ENCODE measurements at places on chromosomes 2 and 18. TPM values are rescaled to one million over a fixed set of nuclear protein-coding genes. Genes with fewer than 3 reads are reported as not detected.

Gene CYRIA
- total RNA-seq: 0.43 TPM

Gene FOSL2
- total RNA-seq: 38.4 TPM

Gene TGFA
- not detected for total RNA-seq

Gene ANKRD29
- total RNA-seq: 0.22 TPM

Gene TMEM17
- total RNA-seq: 2.6 TPM
